Hematopoietic multipotent progenitor cell treated with erythropoietin and hydrocortisone succinate and interleukin-3 and kit ligand, for 17 days (in vitro differentiated cells): ENCODE measurements at places on chromosomes 7 and 10.

GRCh38 chr10:69340695-69341094 is 62.4 kb downstream of the HK1 start:
- DNase-seq = no peak

- no peak for DNase-seq
Measured at GRCh38 chr10:114401195-114401791, 3.0 kb downstream of the AFAP1L2 start.

DNA sequence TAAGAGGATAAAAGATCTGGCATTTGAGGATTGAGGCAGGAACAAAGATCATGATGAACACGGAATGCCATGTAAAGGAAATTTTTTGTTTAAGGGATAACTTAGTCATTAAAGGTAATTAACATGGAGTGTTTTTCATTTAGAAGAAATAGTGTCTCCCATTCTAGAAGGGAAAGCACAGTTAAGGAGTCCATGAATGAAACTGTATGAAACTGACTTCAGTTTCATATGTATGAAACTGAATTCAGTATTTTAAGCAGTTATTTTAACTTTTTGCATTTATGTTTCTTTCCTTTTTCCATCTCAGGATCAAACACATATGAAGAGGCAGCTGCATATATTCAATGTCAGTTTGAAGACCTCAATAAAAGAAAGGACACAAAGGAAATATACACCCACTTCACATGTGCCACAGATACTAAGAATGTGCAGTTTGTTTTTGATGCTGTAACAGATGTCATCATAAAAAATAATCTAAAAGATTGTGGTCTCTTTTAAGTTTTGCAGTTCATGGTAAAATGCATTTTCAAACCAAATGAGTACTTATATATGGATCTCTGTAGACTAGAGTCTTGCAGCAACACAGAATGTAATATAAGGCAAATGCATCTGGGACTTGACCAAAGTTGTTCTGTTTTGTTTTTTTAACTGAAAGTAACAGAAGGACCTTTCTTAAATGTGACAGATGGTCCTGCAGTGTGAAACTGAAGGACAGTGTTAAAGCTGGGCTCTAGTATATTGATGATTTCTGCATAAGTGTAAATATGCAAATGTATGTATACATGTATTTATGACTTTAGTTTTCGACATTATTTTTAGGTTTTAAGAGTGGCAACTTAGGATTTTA is 82.6 kb downstream of the GNAI1 start:
- DNase-seq = no peak

DNA sequence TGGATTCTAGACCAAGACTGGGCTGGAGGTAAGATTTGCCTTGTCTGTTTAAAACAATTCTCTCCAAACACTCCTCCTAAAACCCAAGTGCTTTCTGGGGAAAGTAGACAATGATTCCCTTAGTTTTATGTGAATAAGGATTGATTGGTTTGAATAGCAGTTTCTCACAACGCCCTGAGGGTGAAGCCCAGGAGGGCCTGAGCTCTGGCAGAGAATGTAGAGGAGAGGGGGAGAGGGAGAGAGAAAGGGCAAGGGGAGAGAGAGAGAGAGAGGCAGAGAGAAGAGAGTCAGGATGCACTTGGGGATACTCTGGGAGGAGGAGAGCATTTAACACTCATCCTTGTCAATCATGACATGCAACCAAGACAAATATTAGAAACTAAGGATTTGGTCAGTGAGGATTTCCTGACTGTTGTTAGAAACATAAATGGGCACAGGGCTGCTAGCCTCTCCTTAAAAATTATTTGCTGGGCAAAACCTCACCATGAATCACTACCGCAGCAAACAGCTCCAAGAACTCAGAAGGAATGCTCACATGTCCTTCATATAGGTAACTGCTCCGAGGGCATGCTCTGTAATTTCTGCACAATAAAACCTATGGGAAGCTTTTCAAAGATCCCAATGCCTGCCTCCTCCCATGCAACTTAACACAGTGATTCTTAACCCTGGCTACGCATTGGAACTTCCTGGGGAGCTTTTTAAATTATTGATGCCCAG is 55.2 kb upstream of the RAPGEF5 start:
- DNase-seq = no peak

DNA sequence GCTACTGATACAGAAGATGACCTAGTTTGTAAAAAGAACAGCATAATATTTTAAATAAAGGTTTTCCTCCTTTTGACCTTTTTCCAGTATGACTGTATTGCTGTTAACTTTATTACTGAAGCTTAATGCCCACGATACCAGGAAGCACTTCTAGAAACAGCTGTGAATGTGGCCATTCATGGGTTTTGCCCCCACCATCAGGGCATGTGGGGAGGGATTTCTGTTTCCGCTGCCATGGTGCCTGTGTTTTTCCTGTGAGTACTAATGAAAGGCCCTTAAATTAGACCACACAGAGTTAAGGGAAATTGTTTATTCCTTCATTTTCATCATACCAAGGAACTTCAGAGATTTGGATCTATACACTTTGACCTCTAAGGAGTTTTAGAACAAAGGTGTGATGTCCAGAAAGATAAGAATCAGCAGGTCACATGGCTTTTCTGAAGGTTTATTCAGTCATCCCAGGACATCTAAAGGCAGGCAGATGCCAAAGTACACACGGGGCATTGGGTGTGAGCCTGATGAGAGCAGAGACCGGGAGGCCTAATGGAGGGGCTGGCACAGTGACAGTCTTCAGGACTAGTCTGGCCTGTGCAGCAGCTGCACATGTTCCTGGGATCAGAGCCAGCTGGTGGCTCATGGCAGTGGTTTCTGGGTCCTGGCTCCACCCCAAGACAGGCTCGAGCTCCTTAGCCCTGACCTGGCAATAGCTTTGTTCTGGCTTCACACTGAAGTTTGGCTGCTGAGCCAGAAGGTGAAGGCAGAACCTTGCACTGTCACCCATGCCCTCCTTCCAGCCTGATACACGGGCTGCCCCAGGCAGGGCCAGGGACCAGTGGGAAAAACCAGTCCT is 190.9 kb downstream of the REEP3 start:
- peak; percentile 21 for DNase-seq

GRCh38 chr7:80650030-80650429 is 11.6 kb downstream of the CD36 start:
- peak; percentile 67 for DNase-seq

- peak; percentile 80 for DNase-seq
Measured at GRCh38 chr7:152180587-152180986, 155.1 kb downstream of the GALNT11 start.

- DNase-seq = no peak
Measured at GRCh38 chr10:89478085-89478738, 57.2 kb downstream of the SLC16A12 start.

- peak; percentile 59 for DNase-seq
Measured at GRCh38 chr10:45809837-45810236, 37.5 kb downstream of the AGAP4 start.

DNA sequence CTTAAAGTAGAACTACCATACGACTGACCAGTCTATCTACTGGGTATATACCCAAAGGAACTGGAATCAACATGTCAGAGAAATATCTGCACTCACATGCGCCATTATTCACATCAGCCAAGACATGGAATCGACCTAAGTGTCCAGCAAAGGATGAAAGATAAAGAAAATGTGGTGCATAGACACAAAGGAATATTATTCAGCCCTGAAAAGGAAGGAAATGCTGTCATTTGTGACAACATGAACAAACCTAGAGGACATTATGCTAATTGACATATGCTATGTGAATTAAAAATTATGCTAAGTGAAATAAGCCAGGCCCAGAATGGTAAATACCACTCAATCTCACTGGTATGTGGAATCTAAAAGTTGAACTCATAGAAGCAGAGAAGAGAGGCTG is 123.7 kb downstream of the KLF6 start:
- DNase-seq = no peak

GRCh38 chr7:128453836-128454804 is 1.6 kb upstream of the HILPDA start:
- no peak for DNase-seq

DNA sequence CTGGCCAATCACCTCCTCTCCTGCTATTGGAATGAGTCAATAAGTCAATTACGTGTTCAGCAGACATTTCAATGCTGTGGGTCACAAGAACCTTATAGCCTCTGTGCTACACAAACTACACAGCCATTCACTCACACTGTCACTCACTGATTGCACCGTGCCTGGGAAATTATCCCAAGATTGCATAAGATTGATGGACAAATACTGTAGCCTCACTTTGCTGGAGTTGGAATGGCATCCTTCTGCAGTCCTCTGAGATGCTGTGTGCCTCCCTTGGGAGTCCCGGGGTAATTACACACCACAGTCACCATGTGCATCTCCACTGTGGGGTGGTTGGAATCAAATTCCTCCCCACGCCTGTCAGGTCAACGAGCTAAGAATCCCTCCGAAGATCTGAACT is 358.7 kb upstream of the MGMT start:
- DNase-seq = no peak

DNA sequence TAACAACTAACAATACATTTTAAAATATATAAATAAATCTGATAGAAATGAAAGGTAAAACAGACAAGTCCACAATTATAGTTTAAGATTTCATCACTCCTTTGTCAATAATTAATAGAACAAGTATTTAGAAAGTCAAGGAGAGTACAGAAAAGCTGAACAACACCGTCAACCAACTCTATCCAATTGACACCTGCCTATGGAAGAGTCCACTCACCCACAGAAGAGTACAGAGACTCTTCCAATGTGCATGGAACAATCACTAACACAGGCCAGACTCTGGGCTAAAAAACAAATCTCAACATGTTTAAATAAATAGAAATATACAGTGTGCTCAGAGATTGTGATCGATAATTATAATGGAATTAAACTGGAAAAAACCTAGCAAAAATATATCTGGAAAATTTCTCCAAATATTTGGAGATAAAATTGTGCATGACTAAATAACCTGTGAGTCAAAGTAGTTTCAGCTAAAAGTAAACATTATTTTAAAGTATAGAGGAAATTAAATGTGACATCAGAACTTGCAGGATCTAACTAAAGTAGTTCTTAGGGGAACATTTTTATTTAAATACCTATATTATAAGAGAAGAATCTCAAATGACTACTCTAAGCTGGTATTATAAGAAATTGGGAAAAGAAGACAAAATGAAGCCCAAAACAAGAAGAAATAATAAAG is 109.9 kb upstream of the EGFR start:
- no peak for DNase-seq

DNA sequence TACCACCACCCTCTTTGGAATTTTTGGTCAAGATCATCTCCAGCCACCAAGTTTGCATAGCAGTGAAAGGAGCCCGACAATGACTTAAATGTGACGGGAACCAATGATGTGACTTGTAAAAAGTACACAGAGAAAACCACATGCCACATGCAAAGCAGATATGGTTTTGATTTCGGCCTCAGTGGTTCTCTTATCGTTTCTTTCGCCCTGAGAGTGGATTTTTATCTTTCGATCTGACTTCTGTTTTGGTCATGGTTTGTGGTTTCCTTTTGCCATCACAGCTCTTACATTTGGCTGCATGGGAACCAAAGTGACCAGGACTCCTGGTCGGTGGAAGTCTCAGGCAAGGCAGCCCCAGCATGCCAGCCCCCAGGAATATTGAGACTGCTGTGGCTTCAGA is 31.5 kb downstream of the TCF7L2 start:
- no peak for DNase-seq

DNA sequence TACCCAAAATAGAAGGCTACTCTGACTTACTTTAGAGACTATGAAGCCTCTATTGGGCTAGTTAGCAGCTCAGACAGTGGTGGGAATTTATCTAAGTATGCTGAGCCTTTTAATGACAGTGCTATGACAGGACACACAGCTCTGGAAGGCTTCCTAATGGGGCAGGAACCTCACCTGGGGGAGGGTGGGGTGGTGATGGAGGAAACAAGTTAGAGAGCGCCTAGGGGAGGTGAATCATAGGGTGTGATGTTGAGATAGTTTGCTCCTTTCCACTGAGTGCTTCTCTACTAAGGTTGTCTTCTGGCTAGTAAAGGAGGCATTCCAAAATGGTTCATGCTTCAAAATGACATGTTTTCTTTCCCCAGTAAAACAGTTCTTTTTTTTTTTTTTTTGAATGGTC is 42.1 kb downstream of the PPP1R9A start:
- DNase-seq = no peak

- DNase-seq = no peak
Measured at GRCh38 chr10:132589681-132590080, 52.1 kb downstream of the INPP5A start.

GRCh38 chr10:5563991-5564536 is 39.3 kb downstream of the CALML3 start:
- no peak for DNase-seq

DNA sequence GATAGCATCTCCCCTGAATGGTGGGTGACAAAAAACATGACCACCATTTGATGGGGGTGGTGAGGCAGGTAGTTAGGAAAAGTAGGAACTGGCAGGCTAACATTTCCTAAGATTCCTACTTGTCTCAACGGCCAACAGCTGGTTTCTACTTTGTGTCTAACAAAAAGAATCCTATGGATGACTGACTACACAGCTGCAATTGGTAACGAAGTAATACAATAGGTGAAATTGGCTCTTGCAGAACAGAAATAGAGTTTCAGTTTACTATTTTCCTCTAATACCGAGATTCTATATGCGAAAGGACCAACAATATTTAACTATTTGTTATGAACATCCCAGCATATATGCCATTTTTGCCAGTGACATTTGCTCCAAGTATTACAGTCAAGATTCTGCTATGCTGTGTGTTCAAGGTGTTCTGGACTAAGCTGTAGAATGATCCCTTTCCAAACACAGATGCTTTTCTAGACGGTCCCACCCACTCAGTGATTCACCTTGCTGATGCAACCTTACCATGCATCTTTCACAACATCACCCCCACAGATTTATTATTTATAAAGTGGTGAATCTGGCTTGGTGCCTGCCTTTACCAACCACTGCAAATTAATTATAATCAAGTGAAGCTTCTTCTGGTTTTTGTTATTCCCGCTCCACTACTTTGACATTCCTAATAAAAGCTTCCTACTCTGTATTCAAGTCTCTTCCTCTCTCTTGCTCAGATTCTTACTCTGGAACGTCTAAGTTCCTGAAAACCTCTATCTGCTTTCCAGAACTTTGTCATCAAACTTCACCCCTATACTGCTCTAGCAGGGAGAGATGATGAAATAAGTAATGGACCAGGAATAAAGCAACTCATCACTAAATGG is 16.8 kb downstream of the BBIP1 start:
- no peak for DNase-seq

GRCh38 chr10:53108317-53108934 is 335.8 kb upstream of the MBL2 start:
- DNase-seq = no peak

DNA sequence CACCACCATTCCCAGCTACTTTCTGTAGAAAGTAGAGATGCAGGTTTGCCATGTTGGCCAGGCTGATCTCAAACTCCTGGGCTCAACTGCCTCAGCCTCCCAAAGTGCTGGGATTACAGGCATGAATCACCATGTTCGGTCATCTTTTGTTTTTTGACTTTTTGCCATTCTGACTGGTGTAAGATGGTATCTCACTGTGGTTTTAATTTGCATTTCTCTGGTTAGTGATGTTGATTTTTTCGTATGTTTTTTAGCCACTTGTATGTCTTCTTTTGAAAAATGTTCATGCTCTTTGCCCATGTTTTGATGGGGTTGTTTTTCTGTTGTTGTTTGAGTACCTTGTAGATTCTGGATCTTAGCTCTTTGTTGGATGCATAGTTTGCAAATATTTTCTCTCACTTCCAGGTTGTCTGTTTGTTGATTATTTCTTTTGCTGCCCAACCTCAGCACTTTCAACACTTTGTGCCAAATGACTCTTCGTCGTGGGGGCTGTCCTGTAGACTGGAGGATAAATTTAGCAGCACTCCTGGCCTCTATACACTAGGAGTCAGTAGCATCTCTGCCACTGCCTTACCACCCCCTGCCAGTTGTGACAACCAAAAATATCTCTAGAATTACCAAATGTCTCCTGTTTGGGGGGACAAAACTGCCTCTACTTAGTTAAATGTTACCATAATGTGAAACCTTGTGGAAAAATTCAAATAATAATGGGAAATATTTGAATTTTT is 6.5 kb upstream of the CPED1 start:
- no peak for DNase-seq
